ENCODE measurements at places on chromosomes 3 and 15.

GRCh38 chr3:188233320-188233719 lies 79.4 kb downstream of the LPP start:
- H3K27me3 ChIP-seq, result no peaks in the 10 kb centered on the region
- H3K4me1 ChIP-seq, result peaks cover 80% of the 10 kb centered on the region
- H3K27ac ChIP-seq, result peak overlapping the region; percentile 69
- peaks cover 45% of the 10 kb centered on the region for H3K36me3 ChIP-seq
- no peak overlapping the region for H3K4me3 ChIP-seq

DNA sequence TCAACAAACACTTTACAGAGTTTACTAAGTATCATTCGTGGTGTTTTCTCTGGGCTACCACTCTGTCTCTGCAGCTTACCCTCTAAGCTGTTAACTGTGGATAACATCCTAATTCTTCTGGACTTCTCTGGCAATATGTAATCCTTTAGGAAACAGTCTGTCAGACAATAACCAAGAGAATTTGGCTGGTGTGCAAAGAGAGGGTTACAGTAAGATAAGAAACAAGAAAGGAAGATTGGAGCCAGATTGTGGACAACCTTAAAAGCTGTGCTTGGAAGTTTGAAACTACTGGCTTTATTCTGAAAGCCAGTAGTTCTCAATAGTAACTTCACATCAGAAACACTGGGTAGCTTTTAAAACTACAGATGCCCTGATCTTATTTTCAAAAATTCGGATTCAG lies 778 bp downstream of the ARL6 start:
- H3K36me3 ChIP-seq, result peaks cover 14% of the 10 kb centered on the region
- H3K4me1 ChIP-seq, result peaks cover 29% of the 10 kb centered on the region
- H3K27me3 ChIP-seq, result no peaks in the 10 kb centered on the region
- DNase-seq, result no peak
- peak overlapping the region; percentile 95 for H3K27ac ChIP-seq

DNA sequence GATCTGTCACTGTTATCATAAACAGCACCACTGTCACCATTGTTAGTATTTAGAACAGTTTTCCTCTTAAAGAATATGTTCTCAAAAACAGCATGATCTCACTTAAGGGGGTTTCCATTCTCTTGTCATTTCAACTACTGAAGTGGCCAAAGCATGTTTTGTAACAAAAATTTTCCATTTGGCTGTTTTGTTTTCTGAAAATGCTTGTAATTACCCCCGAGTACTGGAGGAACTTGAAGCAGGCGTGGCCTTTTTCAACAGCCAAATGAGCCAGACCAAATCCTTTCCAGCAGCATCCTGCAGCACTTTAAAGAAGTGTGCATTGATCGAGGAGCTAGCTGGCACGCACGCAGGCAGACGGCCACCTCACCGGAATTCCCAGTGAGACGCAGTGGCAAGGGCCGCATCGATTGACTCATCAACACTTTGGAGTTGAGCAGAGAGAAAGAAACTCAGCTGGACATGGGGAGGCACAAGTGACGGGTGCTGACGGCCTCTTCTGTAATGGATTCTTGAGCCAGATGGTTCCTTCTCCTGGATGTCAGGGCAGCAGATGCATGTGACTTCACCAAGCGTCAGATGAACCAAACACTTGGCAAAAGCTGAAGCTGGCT lies 234.3 kb upstream of the IGF1R start:
- no peak overlapping the region for H3K4me3 ChIP-seq
- H3K27ac ChIP-seq, result no peak overlapping the region
- H3K27me3 ChIP-seq, result peaks cover 15% of the 10 kb centered on the region
- DNase-seq, result no peak
- no peaks in the 10 kb centered on the region for H3K36me3 ChIP-seq

GRCh38 chr3:126718561-126719445 lies 14.8 kb downstream of the CHCHD6 start:
- DNase-seq, result no peak
- H3K27me3 ChIP-seq, result no peaks in the 10 kb centered on the region
- no peak overlapping the region for H3K4me3 ChIP-seq
- no peak overlapping the region for H3K27ac ChIP-seq
- no peaks in the 10 kb centered on the region for H3K36me3 ChIP-seq

DNA sequence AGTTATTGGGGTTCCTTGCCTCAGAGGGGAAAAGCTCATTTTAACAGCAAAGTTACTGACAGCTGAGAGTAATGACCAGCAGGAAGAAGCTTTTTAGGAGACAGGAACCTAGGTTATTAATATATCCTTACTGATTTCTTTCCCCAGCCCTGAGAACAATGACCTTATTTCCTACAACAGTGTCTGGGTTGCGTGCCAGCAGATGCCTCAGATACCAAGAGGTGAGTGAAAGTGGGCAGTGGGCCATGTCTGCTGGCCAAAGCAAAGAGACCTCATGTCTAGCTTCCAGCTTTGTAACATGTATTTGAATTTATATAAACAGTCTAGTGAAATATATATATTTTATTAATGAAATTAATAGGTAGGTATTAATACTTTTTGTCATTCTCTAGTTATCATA lies 5.0 kb downstream of the CCNDBP1 start:
- peaks cover 17% of the 10 kb centered on the region for H3K36me3 ChIP-seq
- no peaks in the 10 kb centered on the region for H3K27me3 ChIP-seq
- DNase-seq, result no peak
- H3K4me1 ChIP-seq, result peaks cover 23% of the 10 kb centered on the region
- no peak overlapping the region for H3K27ac ChIP-seq

- no peak for DNase-seq
- no peak overlapping the region for H3K27ac ChIP-seq
- no peaks in the 10 kb centered on the region for H3K36me3 ChIP-seq
- H3K4me1 ChIP-seq, result peaks cover 29% of the 10 kb centered on the region
- H3K4me3 ChIP-seq, result no peak overlapping the region
Observed at GRCh38 chr3:15265655-15266509, 59.8 kb downstream of the CAPN7 start.

DNA sequence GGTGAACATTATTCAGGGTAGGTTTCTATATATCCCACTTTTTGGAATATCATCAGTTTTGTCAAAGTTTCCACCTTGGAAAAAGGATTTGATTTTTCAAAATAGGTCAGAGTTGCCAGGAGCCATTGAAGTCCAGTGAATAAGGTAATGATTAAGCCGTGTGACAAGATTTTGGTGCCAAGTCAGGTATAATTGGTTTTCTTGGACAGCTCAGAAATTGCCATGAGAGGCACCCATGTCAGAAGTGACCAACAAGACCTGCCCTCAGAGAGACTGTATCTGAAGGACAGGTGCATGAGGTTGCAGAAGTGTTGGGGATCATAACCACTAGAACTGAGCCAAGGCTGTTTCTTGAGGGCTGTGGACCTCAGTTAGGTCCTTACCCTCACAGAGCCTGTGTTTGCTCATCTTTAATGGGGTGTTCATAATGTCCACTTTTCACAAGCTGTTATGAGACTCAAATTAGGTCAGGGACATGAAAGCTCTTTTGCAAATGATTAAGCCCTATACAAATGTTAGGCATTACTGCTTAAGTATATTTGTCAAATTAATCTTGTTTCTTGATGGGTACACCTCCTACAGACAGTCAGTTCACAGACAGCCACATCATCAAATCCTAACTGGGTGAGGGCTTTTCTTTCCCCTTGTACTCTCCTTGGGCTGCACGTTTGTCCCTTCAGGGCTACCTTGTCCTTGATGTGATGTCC lies 32.3 kb downstream of the CASR start:
- no peak for DNase-seq
- H3K27ac ChIP-seq, result no peak overlapping the region
- H3K4me3 ChIP-seq, result no peak overlapping the region
- H3K27me3 ChIP-seq, result peaks cover 13% of the 10 kb centered on the region
- H3K36me3 ChIP-seq, result no peaks in the 10 kb centered on the region

- no peaks in the 10 kb centered on the region for H3K4me1 ChIP-seq
- H3K27ac ChIP-seq, result no peak overlapping the region
- no peak for DNase-seq
- H3K27me3 ChIP-seq, result peaks cover 7% of the 10 kb centered on the region
- no peaks in the 10 kb centered on the region for H3K36me3 ChIP-seq
Observed at GRCh38 chr15:60026555-60026954, 22.4 kb downstream of the FOXB1 start.

DNA sequence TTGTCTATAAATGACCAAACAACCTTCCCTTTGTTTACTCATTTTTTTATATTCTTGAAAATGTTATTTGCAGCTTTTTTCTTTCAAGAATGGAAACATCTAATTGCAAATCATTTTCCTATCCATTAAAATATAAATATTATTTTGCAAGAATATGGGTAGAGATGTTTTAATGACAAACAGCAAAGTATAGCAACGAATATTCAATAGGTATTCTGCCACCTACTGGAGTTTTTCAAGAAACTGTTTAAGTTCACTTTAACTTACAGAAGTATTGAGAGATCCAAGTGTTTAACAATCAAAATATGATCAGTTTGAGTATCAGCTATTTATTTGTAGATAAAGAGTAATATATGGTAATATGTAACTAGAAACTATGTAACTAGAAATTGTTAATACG lies 6.9 kb upstream of the EOGT start:
- H3K27ac ChIP-seq, result no peak overlapping the region
- H3K4me1 ChIP-seq, result peaks cover 10% of the 10 kb centered on the region
- DNase-seq, result no peak
- peaks cover 11% of the 10 kb centered on the region for H3K36me3 ChIP-seq

GRCh38 chr15:101113114-101114005 lies 138.5 kb downstream of the CHSY1 start:
- no peak for DNase-seq
- no peak overlapping the region for H3K4me3 ChIP-seq
- peaks cover 3% of the 10 kb centered on the region for H3K27me3 ChIP-seq
- H3K4me1 ChIP-seq, result peaks cover 12% of the 10 kb centered on the region
- H3K27ac ChIP-seq, result no peak overlapping the region
- H3K36me3 ChIP-seq, result no peaks in the 10 kb centered on the region

DNA sequence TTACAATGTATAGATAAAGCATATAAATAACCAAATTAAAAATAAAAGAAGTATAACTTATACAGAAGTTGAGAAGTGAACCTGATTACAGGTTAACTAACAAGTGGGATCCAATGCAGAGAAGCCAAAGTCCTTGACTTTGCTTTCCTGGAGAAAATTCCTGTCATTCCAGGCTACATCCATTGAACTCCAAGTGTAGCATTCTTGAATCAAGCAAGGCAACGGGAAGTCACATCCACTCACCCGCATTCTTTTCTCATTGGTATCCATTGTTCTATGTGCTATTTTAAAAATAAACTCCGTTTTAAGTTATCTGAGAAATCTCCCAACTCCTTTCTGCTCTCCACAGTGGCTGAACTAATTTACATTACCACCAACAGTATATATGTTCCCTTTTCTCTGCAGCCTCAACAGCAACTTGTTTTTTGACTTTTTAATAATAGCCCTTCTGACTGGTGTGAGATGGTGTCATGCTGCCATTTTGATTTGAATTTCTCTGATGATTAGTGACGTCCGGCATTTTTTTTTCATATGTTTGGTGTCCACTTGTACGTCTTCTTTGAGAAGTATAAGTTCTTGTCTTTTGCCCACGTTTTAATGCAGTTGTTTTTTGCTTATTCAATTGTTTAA lies 534.3 kb downstream of the ROBO1 start:
- no peaks in the 10 kb centered on the region for H3K36me3 ChIP-seq
- no peak overlapping the region for H3K27ac ChIP-seq
- no peak overlapping the region for H3K4me3 ChIP-seq
- no peak for DNase-seq
- H3K27me3 ChIP-seq, result no peaks in the 10 kb centered on the region
- H3K4me1 ChIP-seq, result no peaks in the 10 kb centered on the region

GRCh38 chr15:36877294-36877693 lies 223.1 kb downstream of the MEIS2 start:
- DNase-seq, result no peak
- peaks cover 8% of the 10 kb centered on the region for H3K36me3 ChIP-seq
- no peak overlapping the region for H3K4me3 ChIP-seq
- peaks cover 14% of the 10 kb centered on the region for H3K27me3 ChIP-seq
- H3K27ac ChIP-seq, result no peak overlapping the region
- peaks cover 21% of the 10 kb centered on the region for H3K4me1 ChIP-seq
